ENCODE measurements at places on chromosomes 7 and 10. TPM values are rescaled to one million over a fixed set of nuclear protein-coding genes. Genes with fewer than 3 reads are reported as not detected.

Gene BCL7B
- total RNA-seq: 71.8 TPM

Gene CHN2
- total RNA-seq: 14.4 TPM

DNA sequence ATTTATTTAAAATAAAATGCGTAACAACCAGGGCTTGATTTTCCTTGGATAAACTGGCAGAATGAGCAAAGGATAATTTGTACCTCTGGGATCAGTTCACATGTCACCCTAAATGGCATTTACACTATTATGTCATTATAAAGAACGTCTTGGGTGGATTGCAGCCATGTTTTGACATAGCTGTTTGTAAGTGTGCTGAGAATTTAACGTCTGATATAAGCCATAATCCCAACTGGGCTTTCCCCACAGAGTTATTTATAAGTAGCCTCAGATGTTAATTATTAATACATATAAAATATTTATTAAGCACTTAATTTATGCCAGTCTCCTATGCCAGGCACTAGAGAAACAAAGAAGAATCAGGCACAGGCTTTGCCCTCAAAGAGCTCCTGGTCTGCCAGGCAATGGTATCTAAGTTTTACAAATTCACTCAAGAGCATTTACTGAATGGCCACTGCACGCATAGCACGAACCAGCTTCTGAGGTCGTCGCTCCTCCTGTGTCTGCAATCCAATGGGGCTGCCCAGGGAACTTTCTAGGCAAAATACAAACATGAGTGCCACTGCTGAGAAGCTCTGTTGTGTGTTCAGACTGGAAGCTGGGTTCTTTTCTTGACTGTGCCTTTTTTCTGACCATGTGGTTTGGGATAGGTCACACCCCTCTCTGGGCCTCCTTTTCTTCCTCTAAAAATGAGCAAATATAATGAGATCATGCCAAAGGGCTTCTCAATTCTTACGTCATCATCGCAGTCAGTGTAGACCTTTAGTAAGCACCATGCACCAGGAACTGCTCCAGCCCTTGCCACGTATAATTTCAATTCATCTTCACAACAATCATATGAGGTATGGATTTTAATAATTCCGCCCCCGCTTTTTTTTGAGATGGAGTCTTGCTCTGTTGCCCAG is 11.3 kb upstream of the CTBP2 start:
- H3K27ac ChIP-seq: no peak overlapping the region
- no peaks in the 10 kb centered on the region for H3K4me1 ChIP-seq
- H3K4me3 ChIP-seq: no peak overlapping the region

GRCh38 chr10:129792141-129792540 is 171.9 kb downstream of the EBF3 start:
- no peaks in the 10 kb centered on the region for H3K36me3 ChIP-seq
- no peaks in the 10 kb centered on the region for H3K27me3 ChIP-seq
- DNase-seq: no peak
- no peak overlapping the region for H3K4me3 ChIP-seq

DNA sequence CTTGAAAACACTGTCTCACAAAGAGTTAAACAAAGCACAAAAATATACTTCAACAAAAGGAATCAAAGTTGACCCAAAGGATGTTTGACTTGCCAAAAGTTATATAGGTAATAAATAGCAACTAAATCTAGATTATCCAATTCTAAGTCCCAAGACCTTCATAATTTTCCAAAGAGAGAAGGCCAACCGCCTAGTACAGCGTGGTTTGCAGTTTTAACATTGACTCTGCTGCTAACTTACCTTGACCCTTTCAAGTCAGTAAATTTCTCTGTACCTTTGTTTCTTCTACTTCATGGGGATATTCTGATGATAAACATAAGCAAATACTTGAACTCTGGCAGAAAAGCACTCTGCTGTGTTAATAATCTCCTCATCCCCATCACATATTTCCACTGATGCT is 1.9 kb upstream of the GPR22 start:
- DNase-seq: no peak
- no peaks in the 10 kb centered on the region for H3K36me3 ChIP-seq
- H3K27ac ChIP-seq: no peak overlapping the region
- no peaks in the 10 kb centered on the region for H3K27me3 ChIP-seq
- H3K4me1 ChIP-seq: peaks cover 6% of the 10 kb centered on the region
- no peak overlapping the region for H3K4me3 ChIP-seq

DNA sequence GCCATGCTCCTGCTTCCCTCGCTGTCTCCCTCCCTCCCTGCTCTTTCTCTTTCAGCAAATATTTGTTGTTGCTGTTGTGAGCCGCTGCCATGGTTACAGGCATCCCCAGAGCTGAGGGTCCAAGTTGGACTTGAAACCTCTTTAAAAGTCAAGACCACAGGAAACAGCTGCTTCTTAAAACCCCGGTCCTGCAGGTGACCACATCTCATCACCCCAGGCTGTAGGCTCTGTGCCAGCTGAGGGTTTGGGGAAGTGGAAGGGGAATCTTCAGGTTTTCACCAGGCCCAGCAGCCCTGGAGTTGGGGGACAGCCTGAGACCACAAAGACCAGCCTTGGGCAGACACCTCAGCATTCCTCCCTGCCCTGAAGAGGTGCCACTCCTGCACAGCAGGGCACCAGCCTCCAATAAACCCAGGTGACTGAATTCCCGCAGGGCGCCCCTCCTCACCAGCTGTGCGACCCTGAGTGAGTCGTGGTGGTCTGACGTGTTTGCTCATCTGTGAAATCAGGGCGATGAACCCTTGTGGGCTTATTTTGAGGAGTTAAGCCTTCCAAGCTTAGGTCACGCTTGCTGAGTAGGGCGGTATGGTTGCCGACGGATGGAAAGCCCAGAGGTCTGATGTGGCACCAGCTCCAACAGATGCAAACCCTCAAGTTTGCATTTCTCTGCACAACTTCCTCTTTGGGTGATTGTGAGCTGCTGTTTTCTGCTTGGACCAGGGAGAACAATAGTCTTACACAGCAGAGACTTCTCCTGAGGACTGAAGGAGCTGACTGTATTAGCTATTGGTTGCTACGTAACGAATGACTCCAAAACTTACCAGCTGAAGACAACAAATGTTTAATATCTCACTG is 24.8 kb downstream of the NPTX2 start:
- H3K27ac ChIP-seq: no peak overlapping the region
- no peaks in the 10 kb centered on the region for H3K27me3 ChIP-seq
- no peaks in the 10 kb centered on the region for H3K36me3 ChIP-seq
- DNase-seq: peak; percentile 27
- H3K4me1 ChIP-seq: no peaks in the 10 kb centered on the region
- H3K4me3 ChIP-seq: no peak overlapping the region

- peak; percentile 42 for DNase-seq
- H3K36me3 ChIP-seq: no peaks in the 10 kb centered on the region
- no peak overlapping the region for H3K4me3 ChIP-seq
- no peak overlapping the region for H3K27ac ChIP-seq
- no peaks in the 10 kb centered on the region for H3K4me1 ChIP-seq
These were observed 365.7 kb downstream of the DNAJB6 start for GRCh38 chr7:157702311-157703023.

DNA sequence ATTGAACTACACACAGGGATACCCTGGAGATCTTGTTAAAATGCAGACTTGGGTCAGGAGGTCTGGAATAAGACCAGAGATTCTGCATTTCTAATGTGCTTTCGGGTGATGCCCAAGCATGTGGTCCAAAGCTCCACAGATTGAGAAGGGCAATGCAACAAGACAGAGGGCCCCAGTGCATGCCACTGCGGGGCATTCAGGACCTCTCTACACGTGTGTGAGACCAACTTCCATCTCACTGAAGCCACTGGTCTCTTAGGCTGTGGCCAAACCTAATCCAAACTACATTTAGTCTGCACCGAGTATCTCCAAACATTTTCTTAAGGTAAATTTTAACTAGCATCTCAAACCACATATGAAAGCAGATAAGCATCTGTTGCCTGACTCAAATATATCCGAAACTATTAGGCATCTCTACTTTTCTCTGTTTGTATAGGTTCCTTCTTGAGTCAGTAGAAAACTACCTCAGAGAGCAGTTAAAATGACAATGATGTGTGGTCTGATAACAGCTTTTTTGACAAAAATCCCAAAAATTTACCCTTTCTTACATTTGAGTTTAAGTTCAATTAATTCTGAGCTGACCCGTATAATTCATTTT is 107.5 kb downstream of the ELMO1 start:
- no peak overlapping the region for H3K4me3 ChIP-seq
- no peak for DNase-seq
- no peaks in the 10 kb centered on the region for H3K27me3 ChIP-seq
- peaks cover 16% of the 10 kb centered on the region for H3K4me1 ChIP-seq

GRCh38 chr7:130872341-130872740 is 138.3 kb upstream of the KLF14 start:
- H3K27me3 ChIP-seq: no peaks in the 10 kb centered on the region
- H3K4me3 ChIP-seq: no peak overlapping the region
- peaks cover 90% of the 10 kb centered on the region for H3K36me3 ChIP-seq
- H3K27ac ChIP-seq: no peak overlapping the region

GRCh38 chr10:114806562-114807391 is 14.8 kb upstream of the FHIP2A start:
- no peaks in the 10 kb centered on the region for H3K4me1 ChIP-seq
- H3K27ac ChIP-seq: no peak overlapping the region
- DNase-seq: no peak
- no peaks in the 10 kb centered on the region for H3K36me3 ChIP-seq
- no peak overlapping the region for H3K4me3 ChIP-seq
- H3K27me3 ChIP-seq: no peaks in the 10 kb centered on the region

DNA sequence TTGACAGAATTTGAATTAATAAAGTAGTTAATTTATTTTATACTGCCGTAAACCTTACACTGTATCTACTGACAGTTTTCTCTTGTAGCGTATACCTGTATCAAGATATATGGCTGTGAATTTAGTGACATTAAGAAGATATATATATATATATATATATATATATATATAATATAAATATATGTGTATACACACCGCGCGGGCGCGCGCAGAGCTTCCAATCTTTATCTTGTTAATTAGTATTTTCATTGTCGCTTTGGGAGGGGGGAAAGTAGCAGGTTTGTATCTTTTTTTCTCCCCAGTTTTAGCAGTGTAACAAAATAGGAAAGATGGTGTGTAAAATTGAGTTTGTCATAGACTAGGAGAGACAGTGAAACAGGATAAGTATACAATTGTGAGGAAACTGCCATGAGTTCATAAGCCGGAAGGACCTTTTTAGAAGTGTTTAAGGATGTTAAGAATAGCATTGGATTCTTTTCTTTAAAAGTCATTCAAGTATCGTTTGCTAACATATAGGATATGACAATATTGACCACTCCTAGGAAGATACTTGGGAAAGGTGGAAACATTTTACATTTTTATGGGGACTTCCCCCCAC is 2.0 kb downstream of the PLEKHA1 start:
- peak overlapping the region; percentile 61 for H3K4me3 ChIP-seq
- H3K27me3 ChIP-seq: no peaks in the 10 kb centered on the region
- no peak overlapping the region for H3K27ac ChIP-seq
- peaks cover 6% of the 10 kb centered on the region for H3K4me1 ChIP-seq

DNA sequence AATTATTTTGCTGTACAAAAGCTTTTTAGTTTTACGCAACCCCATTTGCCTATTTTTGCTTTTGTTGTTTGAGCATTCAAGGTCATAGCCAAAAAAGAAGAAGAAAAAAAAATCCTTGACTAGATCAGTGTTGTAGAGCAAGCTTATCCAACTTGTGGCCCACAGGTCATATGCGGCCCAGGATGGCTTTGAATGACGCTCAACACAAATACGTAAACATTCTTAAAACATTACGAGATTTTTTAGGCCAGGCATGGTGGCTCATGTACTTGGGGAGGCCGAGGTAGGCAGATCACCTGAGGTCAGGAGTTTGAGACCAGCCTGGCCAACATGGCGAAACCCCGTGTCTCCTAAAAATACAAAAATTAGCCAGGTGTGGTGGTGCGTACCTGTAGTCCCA is 8.1 kb upstream of the MALSU1 start:
- H3K4me1 ChIP-seq: no peaks in the 10 kb centered on the region
- H3K27ac ChIP-seq: no peak overlapping the region
- H3K36me3 ChIP-seq: no peaks in the 10 kb centered on the region
- H3K4me3 ChIP-seq: no peak overlapping the region
